ENCODE measurements at places on chromosomes 16 and 17.

DNA sequence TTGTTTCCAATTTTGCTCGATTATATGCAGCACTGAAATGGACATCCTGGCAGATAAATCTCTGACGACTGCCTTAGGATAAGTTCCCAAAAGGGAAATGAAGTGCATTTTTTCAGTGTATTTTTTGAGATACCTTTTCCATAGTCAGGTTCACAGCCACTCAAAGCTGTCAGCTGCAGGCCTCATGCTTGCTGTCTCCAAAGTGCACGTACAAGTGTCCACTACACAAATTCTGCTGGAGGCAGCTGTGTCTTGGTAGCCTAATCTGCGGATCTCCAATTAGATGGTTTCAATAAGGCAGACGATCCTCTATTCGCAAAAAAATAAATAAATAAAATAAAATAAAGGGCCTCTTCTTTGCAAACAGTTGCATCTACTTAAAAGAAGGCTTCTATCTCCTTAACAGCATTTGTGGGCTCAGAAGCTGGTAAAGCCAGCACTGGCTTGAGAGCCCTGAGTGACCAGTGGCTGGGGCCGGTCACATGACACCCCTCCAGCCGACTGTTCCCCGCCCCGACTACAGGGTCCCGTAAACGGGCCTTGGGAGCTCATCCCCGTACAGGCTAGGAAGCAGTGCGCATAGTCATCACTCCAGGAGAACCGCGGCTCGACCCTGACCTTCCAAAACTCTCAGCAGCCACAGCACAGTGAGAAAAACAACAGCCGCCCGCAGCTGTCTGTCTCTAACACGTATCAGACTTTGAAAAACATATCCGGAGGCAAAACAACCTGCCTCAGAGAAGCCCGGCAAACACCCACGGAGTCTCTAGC, 18.8 kb downstream of the RPH3AL start:
- DNase-seq, result no peak

DNA sequence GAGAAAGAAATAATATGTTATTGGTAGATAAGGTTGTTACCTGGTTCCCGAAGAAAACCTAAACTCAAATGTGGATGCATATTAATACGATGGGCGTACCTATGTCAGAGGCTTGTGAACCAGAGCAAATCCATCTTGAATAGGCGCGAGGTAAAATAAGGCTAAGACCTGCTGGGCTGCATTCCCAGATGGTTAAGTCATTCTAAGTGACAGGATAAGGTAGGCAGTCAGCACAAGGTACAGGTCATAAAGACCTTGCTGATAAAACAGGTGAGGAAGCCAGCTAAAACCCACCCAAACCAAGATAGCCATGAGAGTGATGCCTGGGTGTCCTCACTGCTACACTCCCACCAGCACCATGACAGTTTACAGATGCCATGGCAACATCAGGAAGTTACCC, 1400.1 kb downstream of the CDH8 start:
- no peak for DNase-seq

DNA sequence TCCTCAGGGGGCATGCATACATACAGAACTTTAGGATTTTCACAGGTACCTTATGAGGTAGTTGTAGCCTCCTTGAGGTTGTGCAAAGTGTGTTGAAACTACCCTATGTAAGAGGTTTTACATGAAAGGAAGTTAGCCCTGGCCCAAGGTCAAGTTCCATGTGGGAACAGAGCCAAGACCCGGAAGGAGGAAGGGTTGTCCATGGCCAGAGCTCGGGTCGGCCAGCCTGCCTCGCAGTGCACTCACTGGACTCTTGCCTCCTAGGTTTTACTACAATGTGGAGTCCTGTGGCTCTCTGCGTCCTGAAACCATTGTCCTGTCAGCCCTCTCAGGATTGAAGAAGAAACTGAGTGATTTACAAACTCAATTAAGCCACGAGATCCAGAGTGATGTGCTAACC, 8.2 kb downstream of the POLR2C start:
- DNase-seq, result no peak

DNA sequence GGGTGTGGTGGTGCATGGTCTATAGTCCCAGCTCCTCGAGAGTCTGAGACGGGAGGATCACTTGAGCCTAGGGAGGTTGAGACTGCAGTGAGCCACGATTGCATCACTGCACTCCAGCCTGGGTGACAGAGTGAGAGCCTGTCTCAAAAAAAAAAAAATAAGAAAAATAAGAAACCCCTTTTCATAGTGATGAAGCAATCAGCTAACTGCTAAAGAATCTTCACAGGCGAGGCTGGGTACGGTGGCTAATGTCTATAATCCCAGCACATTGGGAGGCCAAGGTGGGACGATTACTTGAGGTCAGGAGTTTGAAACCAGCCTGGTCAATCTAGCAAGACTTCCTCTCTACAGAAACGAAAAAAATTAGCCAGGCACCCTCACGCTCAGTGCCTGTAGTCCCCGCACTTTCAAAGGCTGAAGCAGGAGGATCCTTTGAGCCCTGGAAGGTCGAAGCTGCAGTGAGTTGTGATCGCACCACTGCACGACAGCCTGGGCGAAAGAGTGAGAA, 760 bp downstream of the SLFN12L start:
- no peak for DNase-seq

- no peak for DNase-seq
Observed at GRCh38 chr16:69340095-69340644, 598 bp downstream of the NIP7 start.

DNA sequence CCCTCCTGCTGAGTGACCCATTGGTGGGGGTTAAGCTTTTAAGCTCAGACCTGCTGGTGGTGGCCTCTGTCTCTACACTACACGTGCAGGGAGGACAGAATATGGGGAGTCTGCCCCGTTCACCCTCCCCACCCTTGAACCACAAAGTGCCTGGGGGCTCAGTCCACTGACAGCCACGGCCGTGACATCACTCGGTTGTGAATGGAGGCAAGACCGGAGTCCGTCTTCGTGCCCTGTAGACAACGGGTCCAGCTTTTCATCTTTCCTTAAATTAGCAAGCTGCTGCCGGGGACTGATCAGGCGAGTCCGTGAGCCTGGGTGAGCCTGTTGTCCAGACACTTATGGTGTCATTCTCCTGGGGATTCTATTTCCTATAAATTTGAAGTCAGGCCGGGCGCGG, 67.4 kb downstream of the CRISPLD2 start:
- no peak for DNase-seq

DNA sequence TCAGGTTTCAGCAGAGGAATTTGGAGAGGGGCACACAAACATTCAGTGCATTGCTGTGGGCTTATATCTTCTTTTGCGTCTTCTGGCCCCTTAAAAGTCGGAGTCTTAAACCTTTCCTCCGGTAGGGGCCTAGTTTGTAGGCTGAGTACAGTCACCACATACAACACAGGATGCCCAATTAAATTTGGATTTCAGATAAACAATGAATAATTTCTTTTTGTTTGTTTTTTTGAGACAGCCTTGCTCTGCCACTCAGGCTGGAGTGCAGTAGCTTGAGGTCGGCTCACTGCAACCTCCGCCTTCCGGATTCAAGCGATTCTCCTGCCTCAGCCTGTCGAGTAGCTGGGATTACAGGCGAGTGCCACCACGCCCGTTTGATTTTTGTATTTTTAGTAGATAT, 26.7 kb upstream of the ADORA2B start:
- DNase-seq, result no peak

DNA sequence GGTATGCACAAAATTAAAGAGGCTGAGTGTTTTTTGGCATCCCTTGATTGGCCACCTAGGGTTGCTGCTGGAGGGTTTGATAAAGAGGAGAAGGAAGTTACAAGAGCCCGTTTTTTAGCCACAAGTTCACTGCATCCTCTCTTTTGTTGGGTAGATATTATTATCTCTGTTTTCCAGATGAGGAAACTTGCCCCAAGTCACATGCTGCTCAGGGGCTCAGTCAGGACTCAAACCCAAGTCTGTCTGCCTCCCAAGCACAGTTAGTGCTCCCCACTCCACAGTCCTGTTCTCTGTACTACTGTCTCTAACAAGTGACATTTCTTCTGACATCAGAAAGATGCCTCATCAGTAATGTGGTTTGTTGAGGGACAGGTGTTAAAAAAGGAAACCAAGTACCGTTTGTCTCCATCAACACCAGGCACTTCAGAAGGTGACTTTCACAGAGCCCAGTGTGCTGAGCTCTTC, 1.4 kb downstream of the NT5M start:
- DNase-seq, result no peak

DNA sequence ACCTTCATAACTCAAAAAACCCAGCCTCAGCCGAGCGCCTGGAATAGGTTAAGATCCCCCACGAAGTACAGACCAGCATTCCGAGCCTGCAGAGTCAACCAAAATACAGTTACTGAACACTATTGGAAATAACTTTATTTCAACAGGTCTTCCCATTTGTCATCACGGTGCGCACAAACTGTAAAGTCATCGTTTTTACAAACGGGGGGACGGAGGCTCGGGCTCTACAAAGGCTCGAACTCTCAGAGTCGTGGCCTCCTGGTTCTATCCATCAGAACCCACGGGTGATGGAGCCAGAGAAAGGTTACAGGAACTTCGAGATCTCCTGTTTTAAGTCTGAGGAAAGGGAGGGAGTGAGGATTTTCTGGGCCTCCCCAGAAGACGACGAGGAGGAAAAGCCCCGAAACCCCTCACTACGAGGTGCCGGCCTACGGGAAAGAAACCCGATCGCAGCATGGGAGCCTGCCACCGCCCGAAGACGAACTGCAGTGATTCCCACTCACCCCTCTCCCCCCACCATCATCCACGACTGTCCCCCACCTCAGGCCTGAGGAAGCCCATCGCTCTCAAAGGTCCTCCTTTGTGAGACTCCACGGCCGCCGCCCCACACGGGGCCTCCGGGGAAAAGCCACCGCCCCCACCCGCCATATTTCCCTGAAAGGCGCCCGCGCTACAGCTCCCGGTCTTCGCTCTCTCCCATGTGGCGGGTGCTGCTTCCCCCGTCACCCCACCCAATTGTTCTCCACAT, 917 bp downstream of the YWHAE start:
- DNase-seq, result peak; percentile 55

- no peak for DNase-seq
Observed at GRCh38 chr17:67372751-67373150, 4.3 kb upstream of the PITPNC1 start.

DNA sequence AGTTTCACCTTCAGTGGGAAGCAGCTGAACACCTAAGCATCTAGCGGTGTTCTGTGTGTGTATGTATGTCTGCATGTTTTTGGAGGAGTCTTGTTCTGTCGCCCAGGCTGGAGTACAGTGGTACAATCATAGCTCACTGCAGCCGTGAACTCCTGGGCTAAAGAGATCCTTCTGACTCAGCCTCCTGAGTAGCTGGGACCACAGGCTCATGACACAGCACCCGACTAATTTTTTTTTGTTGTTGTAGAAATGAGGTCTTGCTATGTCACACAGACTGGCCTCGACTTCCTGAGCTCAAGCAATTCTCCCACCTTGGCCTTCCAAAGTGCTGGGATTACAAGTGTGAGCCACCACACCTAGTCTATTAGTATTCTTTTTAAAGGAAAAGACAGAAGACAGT, 30.2 kb upstream of the FAAP100 start:
- no peak for DNase-seq

DNA sequence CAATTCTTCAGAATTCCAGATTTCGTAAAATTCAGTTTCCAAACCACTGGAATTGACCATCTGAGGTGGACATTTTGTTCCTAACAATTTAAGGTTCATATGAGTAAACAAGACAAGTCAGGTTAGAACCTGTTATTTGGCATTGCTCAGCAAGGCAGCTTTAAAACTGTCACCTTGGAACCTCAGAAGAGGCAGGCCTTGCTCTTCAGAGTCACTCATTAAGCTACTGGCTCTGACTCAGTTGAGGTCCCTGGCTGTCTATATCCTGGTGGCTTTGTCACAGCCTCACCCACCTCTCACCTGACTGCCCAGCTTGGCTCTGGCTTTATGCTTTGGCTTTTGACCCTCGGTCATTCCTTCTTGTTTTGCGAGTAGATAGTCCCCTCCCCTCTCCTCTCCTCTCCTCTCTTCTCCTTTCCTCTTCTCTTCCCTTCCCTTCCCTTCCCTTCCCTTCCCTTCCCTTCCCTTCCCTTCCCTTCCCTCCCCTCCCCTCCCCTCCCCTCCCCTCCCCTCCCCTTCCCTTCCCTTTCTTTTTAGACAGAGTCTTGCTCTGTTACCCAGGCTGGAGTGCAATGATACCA, 238.4 kb downstream of the SHISA9 start:
- no peak for DNase-seq

GRCh38 chr17:6471531-6472465, 27.5 kb downstream of the PIMREG start:
- peak; percentile 16 for DNase-seq

- peak; percentile 85 for DNase-seq
Observed at GRCh38 chr17:81328978-81329926, 34.1 kb upstream of the SLC38A10 start.
